ENCODE measurements at places on chromosomes 3 and 15. TPM values are rescaled to one million over a fixed set of nuclear protein-coding genes. Genes with fewer than 3 reads are reported as not detected.

DNA sequence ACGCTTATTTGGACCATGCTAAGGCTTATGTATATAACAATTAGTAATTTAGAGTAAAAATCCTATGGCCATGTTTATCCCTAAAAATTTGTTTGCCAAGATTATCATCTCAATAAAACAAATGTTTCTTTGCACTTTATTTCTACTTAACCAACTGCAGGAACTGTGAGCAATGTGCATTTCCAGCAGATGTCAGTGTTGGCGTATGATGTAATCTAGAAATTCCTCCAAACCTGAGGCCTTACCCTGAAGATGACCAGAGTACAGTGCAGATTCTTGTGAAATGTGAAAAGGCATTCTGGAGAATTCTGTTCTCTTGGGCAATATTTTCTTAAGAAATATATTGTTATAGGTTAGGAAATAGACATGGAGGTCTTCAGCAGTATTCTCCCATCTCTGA is 205.9 kb downstream of the MBNL1 start:
- peak; percentile 20 for DNase-seq

GRCh38 chr3:52014613-52015012 is 18.9 kb upstream of the RPL29 start:
- DNase-seq: no peak

DNA sequence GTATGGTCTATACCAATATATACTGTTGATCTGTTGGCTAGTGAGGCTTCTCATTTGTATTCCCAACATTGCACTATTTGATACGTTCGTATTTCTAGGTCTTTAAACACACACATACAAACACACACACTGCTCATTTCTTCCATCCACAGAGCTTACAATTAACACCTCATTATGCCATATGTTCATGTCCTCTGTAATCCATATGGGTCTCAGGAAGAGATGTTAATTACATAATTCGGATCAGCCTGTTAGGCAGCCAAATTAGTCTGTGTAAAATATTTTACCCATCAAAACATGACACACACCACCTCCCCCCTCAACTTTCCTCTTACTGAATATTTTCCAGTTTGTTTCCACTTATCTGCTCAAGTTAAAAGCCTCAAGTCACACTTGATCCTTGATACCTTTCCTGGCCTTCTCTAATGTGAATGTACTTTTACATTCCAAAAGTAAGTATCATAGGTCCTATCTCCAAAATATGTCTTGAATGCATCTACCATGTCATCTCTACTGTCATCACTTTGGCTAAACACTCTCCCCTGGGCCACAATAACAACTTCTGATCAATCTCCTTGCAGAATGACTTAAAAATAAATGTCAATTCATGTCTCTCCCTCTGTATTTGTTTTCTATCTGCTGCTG is 28.2 kb downstream of the EOGT start:
- DNase-seq: no peak

GRCh38 chr3:128112357-128112968 is 11.1 kb downstream of the RUVBL1 start:
- peak; percentile 64 for DNase-seq

- no peak for DNase-seq
These were observed at the start of gene HEG1 for GRCh38 chr3:125055913-125056745. Gene HEG1 (minus strand): TSS chr3:125055997. CDS start chr3:125055890, 107 bp downstream.

DNA sequence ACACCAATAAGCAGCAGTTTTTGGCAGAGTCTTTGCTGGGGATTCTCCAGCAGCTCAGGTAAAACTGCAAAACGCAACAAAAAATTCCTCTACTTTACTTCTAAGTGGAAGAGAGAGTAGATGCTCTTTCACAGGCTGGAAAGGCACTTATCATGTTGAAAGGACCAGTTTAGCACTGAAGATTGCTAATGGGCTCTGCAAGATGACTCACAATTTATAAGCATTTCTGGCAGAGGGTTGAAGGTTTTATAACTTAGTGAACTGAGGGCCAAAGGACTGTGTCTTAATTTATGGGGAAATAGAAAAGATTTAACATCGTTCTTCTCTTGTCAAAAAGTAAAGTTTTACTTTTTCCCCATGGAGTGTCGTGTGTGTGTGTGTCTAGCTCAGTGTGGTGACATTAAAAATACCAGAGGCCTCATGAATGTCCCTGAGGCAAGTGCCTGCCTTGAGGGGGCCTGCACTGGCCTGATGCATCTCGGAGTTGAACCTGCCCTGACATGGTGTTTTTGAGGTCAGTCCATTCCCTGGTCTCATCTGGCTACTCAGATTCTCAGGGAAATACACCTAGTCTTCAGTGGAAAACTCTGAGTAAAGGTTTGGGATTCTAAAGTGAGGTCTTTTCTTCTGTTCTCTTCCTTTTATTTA is 1092.0 kb downstream of the NAALADL2 start:
- no peak for DNase-seq

DNA sequence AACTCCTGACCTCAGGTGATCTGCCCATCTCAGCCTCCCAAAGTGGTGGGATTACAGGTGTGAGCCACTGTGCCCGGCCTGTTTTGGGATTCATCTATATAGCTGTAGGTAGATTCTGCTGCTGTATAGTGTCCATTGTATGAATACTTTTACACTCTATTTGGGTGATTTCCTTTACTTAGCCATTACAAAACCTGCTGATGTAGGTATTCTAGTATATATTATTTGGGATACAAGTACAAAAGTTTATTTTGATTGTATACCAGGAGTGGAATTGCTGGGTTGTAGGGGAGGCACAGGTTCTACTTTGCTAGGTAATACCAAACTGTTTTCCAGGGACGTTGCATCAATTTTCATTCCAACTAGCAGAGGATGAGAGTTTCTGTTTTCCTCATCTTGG is 9.5 kb upstream of the OXSR1 start:
- DNase-seq: no peak

- no peak for DNase-seq
These were observed 267.7 kb downstream of the CHL1 start for GRCh38 chr3:464255-464654.

DNA sequence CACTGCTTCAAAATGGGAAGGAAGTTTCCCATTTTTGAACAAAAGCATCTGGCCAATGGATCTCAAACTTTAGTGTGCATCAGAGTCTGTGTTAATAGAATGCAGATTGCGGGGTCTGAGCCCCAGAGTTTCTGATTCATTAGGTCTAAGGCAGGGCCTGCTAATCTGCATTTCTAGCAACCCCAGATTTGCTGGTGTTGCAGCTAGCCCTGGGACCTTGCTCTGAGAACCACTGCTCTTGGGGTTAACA is 30.7 kb upstream of the USP3 start:
- no peak for DNase-seq

GRCh38 chr3:56413911-56414310 is 54.4 kb downstream of the ERC2 start:
- DNase-seq: no peak

Gene PPARG
- 14.7 TPM for total RNA-seq

Gene SPINK8
- not detected for total RNA-seq
